NCI-H226 (cell line): ENCODE measurements at places on chromosomes 13 and 19.

DNA sequence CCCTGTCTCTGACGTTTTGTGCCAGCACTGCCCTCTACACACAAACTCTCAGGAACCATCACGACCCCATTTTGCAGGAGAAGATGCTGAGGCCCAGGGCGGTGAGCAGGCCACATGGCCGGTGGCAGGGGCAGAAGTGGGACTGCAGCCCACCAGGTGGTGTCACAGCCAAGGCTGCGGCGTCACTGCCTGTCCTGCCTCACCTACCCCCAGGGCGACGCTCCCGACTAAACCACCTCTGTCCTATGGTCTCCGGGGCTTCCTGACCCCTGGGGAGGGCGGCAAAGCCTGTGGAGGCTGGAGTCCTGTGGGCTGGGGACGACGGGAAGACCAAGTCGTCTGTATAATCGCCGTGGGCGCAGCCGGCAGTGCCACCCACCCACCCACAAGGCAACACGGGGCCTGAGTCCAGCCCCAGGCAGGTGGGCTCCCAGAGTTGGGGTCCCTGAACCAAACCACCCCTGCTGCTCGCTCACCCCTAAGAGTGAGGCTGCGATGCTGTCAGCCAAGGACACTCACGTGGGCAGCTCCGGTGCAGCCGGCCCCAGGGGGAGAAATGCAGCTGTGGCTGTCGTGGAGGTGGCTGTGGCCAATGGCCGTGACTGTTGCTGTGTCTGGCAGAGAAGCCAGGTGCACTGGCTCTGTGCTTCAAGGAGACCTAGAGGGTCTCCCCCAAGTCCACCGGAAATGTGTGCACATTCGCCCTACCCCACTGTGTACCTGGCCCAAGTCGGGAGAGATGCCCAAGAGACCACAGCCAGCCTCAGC, 29.7 kb downstream of the RASA3 start:
- no peak for DNase-seq

- DNase-seq = no peak
Measured at GRCh38 chr13:29733147-29733611, 117.2 kb downstream of the UBL3 start.

DNA sequence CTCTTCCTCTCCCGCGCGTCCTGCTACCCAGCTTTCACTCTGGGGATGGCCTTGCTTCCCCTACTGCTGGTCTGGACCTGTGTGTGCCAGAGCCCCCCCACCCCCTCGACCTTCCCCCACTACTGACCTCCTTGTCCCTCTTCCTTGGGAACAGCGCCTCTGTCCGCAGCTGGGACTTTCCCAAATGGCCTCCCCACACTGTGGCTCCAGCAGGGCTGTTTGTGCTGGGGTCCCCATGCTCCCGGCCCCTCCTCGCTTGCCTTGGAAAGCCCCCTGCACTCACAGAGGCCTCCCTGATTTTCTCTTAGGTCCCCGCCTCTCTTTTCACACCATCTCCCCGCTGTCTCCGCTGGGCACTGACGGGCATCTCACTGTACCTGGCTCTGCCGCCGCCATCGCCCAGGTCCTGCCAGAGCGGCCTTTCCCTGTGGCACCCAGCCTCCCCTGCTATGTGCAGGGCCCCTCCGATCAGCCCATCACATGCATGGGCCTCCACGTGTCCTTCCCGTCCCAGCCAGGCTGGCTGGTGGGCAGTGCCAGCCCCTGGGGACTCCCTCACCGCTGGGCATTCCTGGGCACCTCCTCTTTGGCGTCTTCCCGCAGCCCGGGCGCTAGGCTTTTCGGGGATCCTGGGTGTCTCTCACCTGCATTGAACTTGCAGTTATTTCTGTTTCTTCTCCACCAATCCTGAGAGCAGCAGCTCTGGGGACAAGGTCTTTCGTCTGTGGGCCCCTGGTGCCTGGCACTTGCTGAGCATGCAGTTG, 118.7 kb downstream of the ATP11A start:
- no peak for DNase-seq

- no peak for DNase-seq
Measured at GRCh38 chr13:109212650-109213049, 573.7 kb downstream of the IRS2 start.

DNA sequence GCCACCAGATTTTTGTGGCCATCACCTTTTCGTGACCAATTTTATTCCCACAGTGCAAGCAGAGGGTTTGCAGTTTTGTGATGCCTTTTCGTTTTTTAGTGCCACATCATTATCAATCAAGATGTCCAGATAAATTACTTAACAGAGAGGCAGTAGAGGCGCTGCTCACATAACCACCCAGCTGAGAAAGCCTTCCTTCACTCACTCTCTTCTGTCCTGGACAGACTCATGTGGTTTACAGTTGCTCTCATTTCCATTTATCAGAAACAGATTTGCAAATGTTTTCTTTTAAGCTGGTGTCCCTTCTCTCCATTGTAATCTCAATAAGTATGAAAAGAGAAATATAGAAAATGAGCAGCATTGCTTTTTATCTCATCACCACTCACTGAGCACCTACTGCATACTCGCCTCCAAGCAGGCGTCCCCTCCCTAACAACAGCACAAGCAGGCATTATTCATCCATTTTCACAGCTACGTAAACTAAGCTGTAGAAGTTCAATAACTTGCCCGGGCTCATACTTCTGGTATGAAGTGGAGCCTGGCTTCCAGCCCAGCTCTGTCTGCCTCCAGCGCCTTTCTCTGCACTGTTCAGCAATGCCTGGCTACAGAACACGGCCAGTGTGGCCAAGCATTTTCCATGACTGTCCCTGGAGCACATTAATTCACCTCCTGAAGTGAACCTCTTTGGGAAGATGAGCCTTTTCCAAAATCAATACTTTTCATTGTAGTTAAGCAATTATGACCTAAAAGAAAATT, 34.6 kb upstream of the KATNAL1 start:
- DNase-seq = peak; percentile 65

- no peak for DNase-seq
Measured at GRCh38 chr13:77031656-77032243, 4.8 kb upstream of the FBXL3 start.
